ENCODE measurements at places on chromosomes 4 and X.

- DNase-seq, result no peak
These were observed 124.2 kb upstream of the MBNL3 start for GRCh38 chrX:132612821-132613564.

GRCh38 chr4:67051000-67051789 lies 494.1 kb downstream of the CENPC start:
- DNase-seq, result no peak

GRCh38 chr4:173185847-173186510 lies 17.4 kb downstream of the GALNT7 start:
- DNase-seq, result no peak

DNA sequence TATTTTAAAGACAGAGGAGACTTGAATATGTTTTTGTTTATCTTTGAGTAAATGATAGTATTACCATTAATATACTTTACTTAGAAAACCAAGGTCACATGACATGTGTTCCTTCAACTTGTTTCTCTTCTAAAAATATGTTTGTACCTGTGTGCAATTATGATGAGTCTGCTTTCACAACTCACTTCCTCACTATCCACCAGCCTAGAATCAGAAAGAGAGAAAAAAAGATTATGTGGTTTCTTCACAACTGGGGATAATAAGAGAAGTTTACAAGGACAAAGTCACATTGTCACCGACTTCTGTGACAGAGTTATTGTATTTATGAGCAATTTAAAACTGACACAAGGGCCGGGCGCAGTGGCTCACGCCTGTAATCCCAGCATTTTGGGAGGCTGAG lies 1112.1 kb downstream of the RPA4 start:
- no peak for DNase-seq

- no peak for DNase-seq
These were observed 3.5 kb upstream of the ZFP92 start for GRCh38 chrX:153407736-153408135.

GRCh38 chr4:119132306-119132705 lies 3.3 kb upstream of the MYOZ2 start:
- no peak for DNase-seq

DNA sequence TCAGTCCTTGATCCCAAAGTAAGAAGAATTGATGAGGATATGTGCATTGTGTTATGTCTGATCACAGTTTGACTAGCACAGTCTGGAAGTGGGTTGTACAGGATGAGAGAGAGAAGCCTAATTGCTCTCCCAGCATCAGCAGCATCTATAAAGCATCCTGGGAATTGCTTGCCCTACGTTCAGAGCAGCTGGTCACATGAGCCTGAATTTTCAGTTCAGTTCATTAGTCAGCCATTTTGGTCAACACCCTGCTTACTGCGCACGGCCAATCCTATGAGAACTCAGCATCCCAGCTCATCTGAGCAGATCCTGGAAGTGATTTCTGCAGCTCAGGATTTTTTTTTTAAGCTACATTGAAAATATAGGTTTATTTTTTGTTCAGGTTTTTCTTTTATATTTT lies at the start of gene RUFY3:
Gene RUFY3 (plus strand): TSS at position 218 of the 400 bp plus-strand sequence. CDS start 610 bp downstream, outside the sequence.
- DNase-seq, result no peak

DNA sequence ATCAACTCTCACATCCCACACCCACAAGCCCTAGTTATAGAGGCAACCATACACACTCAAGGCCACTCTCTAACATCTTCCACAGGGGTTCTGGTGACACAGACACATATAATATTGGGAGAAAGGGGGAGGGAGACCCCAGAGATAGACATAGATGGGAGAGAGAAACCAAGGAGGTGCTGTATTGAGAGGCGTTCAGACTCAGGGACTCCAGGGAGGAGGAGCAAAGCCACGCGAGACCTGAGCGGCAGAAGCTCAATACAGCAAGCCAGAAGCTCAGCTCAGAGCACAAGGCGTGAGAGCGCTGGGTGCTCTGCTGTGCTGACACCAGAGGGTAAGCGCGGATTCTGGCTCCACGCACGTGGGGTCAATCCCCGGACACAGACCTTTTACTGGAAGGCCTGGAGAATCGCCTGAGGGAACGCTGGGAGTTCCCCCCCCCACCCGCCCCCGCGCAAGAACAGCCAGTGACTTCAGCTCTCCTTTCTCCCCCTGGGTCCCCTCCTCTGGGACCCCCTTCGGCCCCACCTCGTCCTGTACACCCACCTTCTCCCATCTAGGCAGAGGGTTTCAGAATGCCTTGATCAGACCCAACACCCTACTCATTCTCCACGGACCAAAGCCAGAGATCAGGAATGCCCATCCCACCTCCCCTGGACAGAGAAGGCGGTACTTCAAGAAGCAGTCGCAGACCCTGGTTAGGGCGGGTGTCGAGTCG lies 8.7 kb downstream of the MSX1 start:
- DNase-seq, result no peak

GRCh38 chr4:15381806-15382338 lies 46.0 kb upstream of the C1QTNF7 start:
- DNase-seq, result no peak
